Left renal pelvis (tissue), 4 donors: ENCODE measurements at places on chromosomes 13 and 19. TPM values are rescaled to one million over a fixed set of nuclear protein-coding genes. Genes with fewer than 3 reads are reported as not detected.
A peak's percentile ranks its signal among the peaks of the same experiment; 100 is the strongest.

DNA sequence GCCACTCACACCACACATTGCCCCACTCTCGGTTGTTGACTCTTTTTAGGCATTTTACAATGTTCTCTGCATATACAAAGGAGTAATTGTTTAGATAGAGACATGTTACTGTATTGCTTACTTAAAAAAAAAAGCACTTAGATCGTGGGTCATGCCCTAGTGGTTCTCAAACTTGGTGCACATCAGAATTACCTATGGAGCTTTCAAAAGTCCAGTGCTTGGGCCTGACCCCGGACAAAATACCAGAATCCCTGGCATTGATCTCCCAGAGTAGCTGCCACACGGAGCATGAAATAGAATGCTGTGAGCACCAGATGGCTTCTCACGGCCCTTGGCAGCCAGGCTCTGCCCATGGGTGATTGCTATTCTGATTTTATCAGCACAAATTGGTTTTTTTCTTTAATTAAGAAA lies 20.0 kb downstream of the ACP7 start:
- no peak for DNase-seq

The ATP7B gene
- 20.0 TPM for polyA plus RNA-seq

GRCh38 chr19:46731007-46731501 lies 14.1 kb upstream of the PRKD2 start:
- DNase-seq: no peak

The ADAT3 gene
- 5.2 TPM for polyA plus RNA-seq

DNA sequence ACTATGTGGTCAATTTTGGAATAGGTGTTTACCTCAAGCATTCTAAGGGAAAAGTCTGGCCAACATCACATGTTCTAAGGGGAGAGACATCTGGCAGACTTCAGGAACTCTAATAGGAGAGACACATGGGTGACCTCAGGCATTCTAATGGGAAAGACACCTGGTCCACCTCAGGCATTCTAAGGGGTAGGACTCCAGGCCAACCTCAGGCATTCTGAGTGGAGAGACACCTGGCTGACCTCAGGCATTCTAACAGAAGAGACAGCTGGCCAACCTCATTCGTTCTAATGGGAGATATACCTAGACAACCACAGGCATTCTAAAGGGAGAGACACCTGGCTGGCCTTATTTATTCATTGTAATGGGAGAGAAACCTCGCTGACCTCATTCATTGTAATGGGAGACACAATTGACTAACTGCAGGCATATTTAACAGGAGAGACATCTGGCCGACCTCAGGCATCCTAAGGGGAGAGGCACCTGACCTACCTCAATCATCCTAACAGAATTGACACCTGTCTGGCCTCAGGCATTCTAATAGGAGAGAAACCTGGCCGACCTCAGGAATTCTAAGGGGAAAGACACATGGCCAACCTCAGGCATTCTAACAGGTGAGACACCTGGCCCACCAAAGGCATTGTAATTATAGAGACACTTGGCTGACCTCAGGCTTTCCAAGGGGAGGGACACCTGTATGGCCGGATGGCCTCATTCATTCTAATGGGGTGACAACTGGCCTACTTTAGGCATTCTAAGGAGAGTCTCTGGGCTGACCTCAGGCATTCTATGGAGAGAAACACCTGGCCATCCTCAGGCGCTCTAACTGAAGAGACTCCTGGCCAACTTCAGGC lies 1346.8 kb downstream of the UQCRFS1 start:
- no peak for DNase-seq

DNA sequence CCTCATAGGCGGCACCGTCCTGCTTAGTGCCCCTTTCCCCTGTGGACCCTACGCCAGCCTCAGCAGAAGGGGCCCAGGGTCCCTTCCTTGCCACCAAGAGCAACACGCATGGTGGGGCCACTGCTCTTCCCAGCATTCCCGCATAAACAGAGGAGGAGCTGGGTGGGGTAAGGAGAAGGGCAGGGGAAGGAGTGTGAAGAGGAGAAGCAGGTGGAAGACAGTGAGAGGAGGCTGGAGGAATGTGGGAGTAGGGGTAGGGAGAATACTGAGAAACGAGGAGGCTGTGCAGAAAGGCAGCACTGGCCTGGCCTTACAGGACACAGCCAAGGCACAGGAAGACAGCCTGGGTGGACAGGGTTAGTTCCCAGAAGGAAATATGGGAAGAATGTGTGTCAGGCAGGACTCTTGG lies 43.9 kb downstream of the ZNF331 start:
- no peak for DNase-seq

GRCh38 chr13:109782823-109783431 lies 3.5 kb downstream of the IRS2 start:
- DNase-seq: no peak

DNA sequence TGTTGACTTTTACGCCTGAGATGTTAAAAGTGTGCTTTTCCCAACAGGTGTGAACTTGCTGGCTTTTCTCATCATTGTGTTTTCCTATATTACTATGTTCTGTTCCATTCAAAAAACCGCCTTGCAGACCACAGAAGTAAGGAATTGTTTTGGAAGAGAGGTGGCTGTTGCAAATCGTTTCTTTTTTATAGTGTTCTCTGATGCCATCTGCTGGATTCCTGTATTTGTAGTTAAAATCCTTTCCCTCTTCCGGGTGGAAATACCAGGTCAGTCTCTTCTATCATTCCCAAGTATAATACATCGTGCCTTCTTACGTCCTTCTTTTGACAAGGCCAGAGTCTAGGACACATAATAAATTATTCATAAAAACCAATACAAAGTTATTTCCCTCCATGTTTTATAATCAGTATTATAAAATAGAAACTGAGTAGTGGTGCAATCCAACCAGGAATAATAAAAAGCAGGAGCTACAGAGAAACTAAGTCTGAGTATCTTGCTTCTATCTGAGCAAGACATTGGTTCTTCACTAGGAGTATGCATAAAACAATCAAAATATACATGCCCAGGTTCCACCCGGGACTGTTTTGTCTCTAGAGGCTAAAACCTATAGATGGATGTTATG lies 57.9 kb downstream of the RXFP2 start:
- DNase-seq: peak; percentile 7

- DNase-seq: no peak
Observed at GRCh38 chr19:36256853-36257519, 42.1 kb downstream of the ZNF146 start.

- no peak for DNase-seq
Observed at GRCh38 chr13:28597641-28598040, 61.3 kb upstream of the POMP start.

- DNase-seq: no peak
Observed at GRCh38 chr13:113628291-113629270, 29.4 kb downstream of the ATP4B start.

The CEACAM8 gene
- polyA plus RNA-seq: 0.22 TPM

GRCh38 chr13:26698392-26699196 lies 62.0 kb downstream of the GPR12 start:
- DNase-seq: peak; percentile 62

- DNase-seq: no peak
Observed at GRCh38 chr13:113527272-113527958, 36.9 kb upstream of the DCUN1D2 start.

DNA sequence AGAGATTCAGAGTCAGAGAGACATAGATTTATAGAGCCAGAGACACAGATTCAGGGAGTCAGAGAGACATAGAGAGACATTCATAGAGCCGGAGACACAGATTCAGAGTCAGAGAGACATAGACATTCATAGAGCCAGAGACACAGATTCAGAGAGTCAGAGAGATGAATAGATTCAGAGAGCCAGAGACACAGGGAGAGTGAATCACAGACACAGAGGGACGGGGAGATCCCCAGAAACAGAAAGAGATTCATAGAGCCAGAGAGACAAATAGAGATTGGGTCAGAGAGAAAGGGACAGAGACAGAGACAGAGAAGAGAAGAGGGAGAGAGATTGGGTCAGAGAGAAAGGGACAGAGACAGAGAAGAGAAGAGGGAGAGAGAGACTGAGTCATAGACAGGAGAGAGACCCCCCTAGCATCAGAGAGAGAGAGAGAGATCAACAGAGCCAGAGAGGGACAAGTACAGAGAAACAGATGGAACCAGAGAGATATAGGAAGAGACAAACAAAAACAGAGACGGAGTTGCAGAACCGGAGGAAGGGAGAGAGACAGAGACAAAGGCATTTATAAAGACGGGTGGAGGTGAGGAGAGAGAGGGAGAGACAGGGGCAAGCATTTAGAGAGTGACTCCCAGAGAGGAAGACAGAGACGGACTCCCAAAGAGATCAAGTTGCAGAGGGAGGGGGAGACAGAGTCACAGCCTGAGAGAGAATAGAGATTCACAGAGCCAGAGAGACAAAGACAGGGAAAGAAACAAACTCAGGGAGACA lies 1.1 kb upstream of the PRKCG start:
- no peak for DNase-seq

The BCL2L12 gene
- polyA plus RNA-seq: 22.4 TPM

GRCh38 chr13:105616333-105617075 lies 919.0 kb downstream of the EFNB2 start:
- no peak for DNase-seq

DNA sequence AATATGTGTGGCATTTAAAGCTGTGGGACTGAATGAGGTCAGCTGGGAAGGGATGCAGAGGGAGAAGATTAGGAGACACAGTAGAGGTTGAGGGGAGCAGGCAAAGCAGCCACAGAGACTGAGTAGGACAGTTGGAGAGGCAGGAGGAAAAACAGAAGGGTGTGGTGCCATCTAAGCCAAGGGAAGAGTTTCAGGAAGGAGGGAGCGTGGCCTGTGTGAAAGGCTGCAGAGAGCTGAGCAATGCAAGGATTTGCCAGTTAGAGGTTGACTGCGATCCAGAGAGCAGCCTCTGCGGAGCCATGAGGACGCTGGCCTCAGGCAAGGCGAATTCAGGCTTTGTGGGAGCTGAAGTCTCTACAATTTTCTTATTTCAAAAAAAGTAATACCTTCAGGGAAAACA lies 28.9 kb downstream of the SOX21 start:
- DNase-seq: no peak

DNA sequence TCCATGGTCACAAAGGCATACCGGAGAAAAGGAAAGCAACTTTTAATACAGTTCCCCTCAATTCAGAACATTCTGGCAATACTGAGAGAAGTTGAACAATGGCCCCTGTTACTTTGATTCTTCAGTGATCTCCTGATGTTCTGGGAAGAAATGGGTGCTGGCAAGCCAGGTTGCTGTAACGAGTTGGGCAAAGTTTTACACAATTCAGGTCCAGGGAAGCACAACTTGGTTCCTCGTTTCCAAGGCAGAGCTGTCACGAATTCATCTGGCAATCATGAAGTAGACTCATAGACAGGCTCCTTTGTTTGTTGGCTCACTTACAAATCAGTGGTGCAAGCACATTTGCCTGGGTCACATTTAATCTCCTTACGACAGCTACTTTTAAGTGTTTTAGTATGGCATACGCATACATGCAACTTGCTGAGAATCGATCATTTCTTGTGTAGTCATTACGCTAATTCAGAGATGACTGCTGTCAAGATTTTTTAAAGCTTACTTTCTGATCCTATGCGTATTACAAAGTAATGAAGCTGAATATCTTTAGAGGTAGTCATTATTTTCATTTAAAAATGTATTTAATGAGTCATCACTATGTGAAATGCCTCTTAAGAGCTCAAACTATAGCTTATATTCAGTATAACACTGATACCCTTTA lies 174.7 kb downstream of the GPC5 start:
- DNase-seq: no peak

The EDDM13 gene
- polyA plus RNA-seq: 0.86 TPM

The MAP4K1 gene
- polyA plus RNA-seq: 4.2 TPM

The ZNF235 gene
- 11.4 TPM for polyA plus RNA-seq

- no peak for DNase-seq
Observed at GRCh38 chr13:44234566-44234965, 139.1 kb upstream of the SERP2 start.

- DNase-seq: no peak
Observed at GRCh38 chr13:73146707-73147106, 87.9 kb downstream of the KLF5 start.

- no peak for DNase-seq
Observed at GRCh38 chr13:20370815-20371421, 138.8 kb upstream of the GJB6 start.

The KLF5 gene
- 30.5 TPM for polyA plus RNA-seq

DNA sequence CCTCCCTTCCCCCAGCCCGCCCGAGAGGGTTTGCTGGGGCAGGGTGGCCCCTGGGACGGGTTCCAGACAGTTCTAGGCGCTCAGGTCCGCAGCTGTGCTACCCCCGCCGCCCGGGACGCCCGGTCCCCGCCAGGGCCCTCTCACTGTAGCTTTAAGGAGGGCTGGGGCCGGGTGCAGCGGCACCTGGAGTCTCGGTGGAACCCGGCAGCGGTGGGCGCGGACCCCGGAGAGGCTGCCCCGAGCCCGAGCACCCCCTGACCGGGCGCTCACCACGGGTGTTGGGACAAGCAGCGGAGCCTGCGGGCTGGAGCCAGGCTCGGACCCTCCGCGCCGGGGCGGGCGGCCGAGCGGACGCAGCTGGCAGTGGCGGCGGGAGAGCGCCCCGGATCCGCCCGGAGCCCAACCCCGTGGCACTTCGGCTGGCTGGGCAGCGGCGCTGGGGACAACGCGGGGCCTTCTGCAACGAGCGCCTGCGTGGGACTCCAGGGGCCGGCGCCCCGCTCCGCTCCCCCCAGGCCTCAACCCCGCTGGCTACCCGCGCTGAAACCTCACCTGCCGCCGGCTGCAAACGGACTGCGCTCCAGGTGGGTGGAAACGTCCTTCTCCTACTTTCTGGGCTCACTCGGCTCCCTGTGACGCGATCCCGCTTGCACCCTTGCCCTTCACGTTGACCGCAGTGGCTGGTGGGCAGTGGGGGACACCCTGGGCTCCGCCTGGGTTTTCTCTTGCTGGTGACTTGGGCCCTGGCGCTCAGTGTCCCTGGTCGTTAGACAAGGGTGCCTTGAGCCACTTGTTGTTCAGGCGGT lies 81.1 kb downstream of the ZNF429 start:
- no peak for DNase-seq

DNA sequence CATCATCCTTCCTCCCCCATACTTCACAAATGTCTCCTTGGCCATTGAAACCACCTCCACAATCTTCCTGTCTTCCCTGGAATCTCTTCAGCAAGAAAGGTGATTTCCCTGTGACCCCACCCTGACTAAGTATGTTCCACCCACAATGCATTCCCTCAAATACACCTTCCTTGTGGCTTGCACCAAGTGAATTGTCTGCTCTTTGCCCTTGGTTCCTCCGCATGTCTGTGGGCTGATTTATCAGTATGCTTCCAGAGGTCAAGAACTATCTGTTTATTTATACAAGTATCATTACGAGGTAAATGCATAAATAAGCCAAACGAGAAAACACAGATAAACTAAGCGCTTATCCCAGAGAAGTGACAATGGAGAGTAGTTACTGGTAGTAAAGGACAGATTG lies 45.4 kb upstream of the POMP start:
- no peak for DNase-seq

DNA sequence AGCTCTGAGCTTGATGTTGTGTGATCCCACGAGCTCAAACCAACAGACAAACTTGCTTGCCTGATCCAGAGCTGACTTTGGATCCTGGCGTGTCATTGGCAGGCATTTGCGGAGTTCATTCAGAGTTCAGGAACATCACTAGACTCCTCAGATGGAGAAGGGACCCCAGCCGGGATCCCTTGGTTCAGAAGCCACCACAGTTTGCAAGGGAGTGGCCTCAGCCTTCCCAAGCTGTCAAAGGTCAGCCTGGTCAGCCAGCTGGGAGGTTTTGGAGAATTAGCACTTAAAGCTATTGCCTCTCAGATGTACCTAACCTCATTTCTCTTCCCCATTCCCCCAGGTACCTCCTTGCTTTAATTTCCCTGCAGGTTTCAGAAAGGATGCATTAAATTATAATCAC lies 208.8 kb upstream of the SOX21 start:
- no peak for DNase-seq

- no peak for DNase-seq
Observed at GRCh38 chr19:7863157-7863970, 10.8 kb downstream of the PRR36 start.
